Bronchial smooth muscle cell (primary cell): ENCODE measurements at places on chromosomes 16 and 17. TPM values are rescaled to one million over a fixed set of nuclear protein-coding genes. Genes with fewer than 3 reads are reported as not detected.

The TMEM235 gene
- total RNA-seq: 0.16 TPM in 1 of 2 replicates, not detected in the other

The MAPT gene
- total RNA-seq: 0.32 and 0.60 TPM in 2 replicates

The CASKIN2 gene
- 3.8 and 4.9 TPM in 2 replicates for total RNA-seq

The LLGL2 gene
- total RNA-seq: 0.47 and 0.52 TPM in 2 replicates

The BAIAP3 gene
- total RNA-seq: 0.32 and 0.34 TPM in 2 replicates

The SDR42E2 gene
- total RNA-seq: under 0.01 TPM in 1 of 2 replicates, not detected in the other

The CD300A gene
- total RNA-seq: not detected in 2 replicates
